ENCODE measurements at places on chromosomes 1 and 21. TPM values are rescaled to one million over a fixed set of nuclear protein-coding genes. Genes with fewer than 3 reads are reported as not detected.
A peak's percentile ranks its signal among the peaks of the same experiment; 100 is the strongest.

The NFIA gene
- 2.2 TPM for total RNA-seq

The LRRC53 gene
- not detected for total RNA-seq

The DEGS1 gene
- 123 TPM for total RNA-seq

The HIVEP3 gene
- 1.1 TPM for total RNA-seq

DNA sequence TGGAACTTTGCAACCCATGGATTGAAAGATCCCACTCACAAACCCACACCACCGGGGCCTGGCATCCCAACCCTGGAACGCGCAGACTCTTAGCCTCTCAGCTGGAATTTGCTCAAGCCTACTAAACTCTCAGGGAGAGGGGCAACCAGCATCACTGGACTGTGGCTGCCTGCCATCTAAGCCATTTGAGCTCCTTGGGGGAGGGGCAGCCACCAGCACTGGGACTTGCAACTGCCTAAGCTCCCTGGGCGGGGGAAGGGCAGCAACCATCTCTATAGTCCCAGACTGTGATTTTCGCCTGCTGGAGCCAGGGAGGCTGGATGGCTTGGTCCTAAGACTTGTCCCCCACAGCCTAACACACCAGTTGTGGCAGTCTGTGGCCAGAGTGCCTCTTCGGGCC, 122.3 kb downstream of the SNX7 start:
- DNase-seq: no peak

- DNase-seq: no peak
Observed at GRCh38 chr1:71413441-71414175, 332.8 kb upstream of the ZRANB2 start.

- DNase-seq: no peak
Observed at GRCh38 chr1:87119541-87120140, 205.2 kb downstream of the HS2ST1 start.

- peak; percentile 33 for DNase-seq
Observed at GRCh38 chr1:47181955-47182675, 7.7 kb downstream of the PDZK1IP1 start.

- DNase-seq: peak; percentile 46
Observed at GRCh38 chr1:109239409-109240068, 9.8 kb upstream of the CELSR2 start.

Data from IMR-90 (cell line).